ENCODE measurements at places on chromosomes 2 and 18. TPM values are rescaled to one million over a fixed set of nuclear protein-coding genes. Genes with fewer than 3 reads are reported as not detected.

- DNase-seq = no peak
- H3K36me3 ChIP-seq = no peaks in the 10 kb centered on the region
- H3K4me1 ChIP-seq = peaks cover 9% of the 10 kb centered on the region
- H3K27me3 ChIP-seq = no peaks in the 10 kb centered on the region
Observed at GRCh38 chr2:120796094-120796493, 60.4 kb downstream of the GLI2 start.

GRCh38 chr18:51537487-51537886 lies 340.0 kb upstream of the MEX3C start:
- H3K27me3 ChIP-seq = no peaks in the 10 kb centered on the region
- H3K36me3 ChIP-seq = no peaks in the 10 kb centered on the region
- H3K4me3 ChIP-seq = no peak overlapping the region
- no peaks in the 10 kb centered on the region for H3K4me1 ChIP-seq
- DNase-seq = peak; percentile 73

- no peaks in the 10 kb centered on the region for H3K4me1 ChIP-seq
- H3K27me3 ChIP-seq = no peaks in the 10 kb centered on the region
- H3K27ac ChIP-seq = no peak overlapping the region
- no peak for DNase-seq
- no peak overlapping the region for H3K4me3 ChIP-seq
Observed at GRCh38 chr2:36277881-36278523, 77.6 kb upstream of the CRIM1 start.

MGAT4A gene
- 81.1 TPM for total RNA-seq

MPPE1 gene
- 82.0 TPM for total RNA-seq

DNA sequence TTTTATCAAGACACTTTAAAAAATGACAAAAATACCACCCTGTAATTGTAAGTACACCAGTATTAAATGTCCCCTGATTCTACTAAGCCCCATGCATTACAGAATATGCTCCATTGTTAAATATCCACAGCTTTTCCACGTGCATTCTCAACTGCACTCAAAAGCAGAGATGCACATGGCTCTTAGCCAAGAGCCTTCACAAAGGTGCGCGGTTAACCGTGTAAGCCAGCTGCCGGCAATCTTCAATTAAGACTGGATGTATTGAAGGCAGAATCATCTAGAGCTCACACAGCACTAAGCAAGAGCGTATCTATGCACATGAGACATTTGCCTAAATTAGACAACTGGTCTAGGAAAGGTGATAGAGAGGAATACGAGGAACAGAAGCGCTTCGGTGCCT lies 278.3 kb downstream of the NAPG start:
- H3K36me3 ChIP-seq = no peaks in the 10 kb centered on the region
- no peak overlapping the region for H3K27ac ChIP-seq
- H3K27me3 ChIP-seq = no peaks in the 10 kb centered on the region
- no peaks in the 10 kb centered on the region for H3K4me1 ChIP-seq

- peak overlapping the region; percentile 97 for H3K27ac ChIP-seq
- no peak overlapping the region for H3K4me3 ChIP-seq
- H3K4me1 ChIP-seq = peaks cover 14% of the 10 kb centered on the region
- no peaks in the 10 kb centered on the region for H3K27me3 ChIP-seq
- no peaks in the 10 kb centered on the region for H3K36me3 ChIP-seq
- no peak for DNase-seq
Observed at GRCh38 chr18:35495536-35496314, 2.0 kb downstream of the INO80C start.

DNA sequence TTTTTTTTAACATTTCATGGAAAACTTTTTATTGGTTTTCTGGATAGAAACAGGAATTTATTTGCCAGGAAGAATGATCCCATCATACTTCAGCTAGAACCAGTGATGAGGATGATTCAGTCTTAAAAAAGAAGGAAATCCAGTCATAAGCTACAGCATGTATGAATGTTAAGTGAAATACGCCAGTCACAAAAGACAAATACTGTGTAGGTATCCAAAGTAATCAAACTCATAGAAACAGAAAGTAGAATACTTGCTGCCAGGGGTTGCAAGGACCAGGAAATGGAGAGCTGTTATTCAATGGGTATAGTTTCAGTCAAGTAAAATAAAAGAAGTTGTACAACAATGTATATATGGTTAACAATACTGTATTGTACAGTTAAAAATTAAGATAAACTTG lies 21.3 kb downstream of the PSME4 start:
- DNase-seq = no peak
- H3K36me3 ChIP-seq = peaks cover 19% of the 10 kb centered on the region
- H3K27ac ChIP-seq = no peak overlapping the region

DNA sequence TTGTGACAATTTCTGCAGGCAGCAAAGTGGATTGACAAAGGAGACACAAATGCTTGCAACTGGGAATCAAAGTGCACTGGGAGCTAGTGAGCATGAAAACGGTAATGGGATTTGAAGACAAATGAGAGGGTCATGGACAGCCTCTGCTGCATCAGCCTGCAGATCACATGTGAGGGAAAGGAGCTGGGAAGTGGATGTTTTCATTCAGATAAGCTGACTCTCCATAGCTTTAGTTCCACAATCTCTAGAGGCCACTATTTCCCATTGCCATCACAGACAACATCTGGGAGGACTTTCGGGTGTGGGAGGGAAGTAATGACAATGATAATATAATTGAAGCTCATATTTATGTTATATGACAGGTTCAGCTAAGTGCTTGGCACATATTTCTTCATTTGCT lies 28.4 kb downstream of the ADCYAP1 start:
- DNase-seq = no peak
- no peaks in the 10 kb centered on the region for H3K4me1 ChIP-seq
- no peak overlapping the region for H3K4me3 ChIP-seq
- no peaks in the 10 kb centered on the region for H3K36me3 ChIP-seq
- H3K27me3 ChIP-seq = peaks cover 5% of the 10 kb centered on the region
